Inflammatory macrophage treated with lipopolysaccharide for 4 hours (primary cell): ENCODE measurements at places on chromosomes 16 and 17.

DNA sequence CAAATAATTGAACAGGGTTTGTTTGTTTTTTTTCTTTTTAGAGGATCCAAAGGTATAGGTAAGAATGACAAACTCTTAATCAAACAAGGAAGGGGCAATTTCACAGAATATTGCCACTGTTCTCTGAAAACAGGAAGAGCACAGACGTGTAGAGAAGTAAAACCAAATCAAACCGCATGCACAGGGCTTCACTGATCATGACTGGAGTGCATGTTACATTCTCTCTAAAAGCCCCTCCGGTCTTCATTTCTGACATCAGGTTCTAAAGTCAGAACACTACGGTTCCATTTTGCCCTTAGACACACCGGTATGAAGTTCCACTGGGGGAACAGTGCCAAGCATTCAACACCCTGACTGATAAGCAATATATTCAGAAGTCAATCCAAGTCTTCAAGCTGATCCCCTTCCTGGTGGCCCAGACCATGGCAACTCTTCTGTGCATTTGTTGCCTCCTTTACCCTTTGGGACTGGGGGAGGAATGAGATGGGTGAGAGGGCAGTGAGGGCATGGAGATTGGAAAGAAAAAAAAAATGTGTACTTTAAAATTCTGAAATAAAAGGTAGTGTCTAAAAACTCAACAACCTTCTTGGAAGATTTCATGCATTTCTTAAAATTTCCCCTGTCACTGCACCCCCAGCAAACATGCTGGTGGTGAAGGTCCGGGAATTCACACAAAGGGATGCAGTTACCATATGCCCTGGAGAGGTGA is 1.4 kb downstream of the MMD start:
- DNase-seq, result peak; percentile 78

DNA sequence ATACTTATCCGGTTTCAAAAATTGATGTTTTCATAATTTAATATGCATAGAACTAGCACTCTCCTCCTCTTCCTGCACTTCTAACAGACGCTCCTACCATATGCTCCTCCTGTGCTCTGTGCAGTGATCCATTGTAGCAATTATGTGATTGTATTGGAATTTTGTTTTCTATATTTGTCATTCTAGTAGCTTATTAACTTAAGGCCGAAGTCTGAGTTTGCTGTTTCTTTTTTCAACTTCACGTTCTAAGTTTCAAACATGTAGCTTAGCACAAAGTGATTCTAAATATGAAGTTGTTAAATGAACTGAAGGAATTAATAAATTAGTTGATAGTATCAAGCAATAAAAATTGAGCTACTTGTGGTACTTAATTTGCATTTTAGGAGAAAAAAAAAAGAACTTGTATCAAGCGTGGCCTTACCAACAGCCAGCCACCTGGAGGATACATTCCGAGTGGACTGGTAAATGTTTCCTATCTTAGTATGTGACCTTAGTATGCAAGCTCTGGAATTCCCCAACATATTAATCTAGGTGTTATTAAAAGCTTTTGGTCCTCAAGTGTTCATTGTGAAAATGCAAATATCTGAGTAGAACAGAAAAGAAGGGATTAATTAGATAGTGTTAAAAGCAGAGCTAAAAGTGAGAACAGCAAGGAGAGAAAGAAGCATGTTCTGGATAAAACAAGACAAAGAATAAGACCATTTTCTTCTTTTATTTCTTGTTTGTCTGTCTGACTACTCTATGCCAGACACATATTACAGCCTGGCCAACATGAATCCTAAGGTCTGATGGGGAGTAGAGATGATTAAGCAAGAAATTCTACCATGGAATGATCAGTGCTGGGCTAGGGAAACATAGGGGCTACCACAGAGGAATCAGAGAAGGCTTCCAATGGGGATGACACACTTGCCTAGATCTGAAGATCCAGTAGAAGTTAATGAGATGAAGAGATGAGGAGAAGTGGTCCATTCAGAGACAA is 290.4 kb upstream of the MON1B start:
- no peak for DNase-seq

DNA sequence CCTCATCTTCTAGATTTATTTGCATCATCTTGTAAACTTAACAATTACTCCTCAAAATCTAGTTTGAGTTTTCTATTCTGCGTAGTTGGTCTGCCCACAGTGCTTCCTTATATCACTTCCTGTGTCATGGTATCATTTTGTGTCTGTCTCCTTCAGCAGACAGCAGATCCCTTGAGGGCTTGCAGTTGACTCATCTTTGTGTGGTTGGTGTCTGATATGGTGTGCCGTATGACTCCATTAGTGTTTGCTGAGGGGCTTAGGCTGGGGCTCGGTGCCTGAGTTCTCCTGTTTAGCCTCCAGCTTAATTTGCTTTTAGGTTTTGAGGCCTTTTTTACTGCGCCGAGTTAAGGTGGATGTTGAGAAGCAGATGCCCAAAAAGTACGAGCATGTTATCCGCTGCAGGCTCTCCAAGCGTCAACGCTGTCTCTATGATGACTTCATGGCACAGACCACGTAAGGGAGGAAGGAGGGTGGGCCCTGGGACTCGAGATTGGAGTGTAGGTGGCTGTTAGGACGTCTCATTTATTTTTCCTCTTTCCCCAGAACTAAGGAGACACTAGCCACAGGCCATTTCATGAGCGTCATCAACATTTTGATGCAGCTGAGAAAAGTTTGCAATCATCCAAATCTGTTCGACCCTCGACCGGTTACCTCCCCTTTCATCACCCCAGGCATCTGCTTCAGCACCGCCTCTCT is 16.9 kb downstream of the SRCAP start:
- peak; percentile 95 for DNase-seq

DNA sequence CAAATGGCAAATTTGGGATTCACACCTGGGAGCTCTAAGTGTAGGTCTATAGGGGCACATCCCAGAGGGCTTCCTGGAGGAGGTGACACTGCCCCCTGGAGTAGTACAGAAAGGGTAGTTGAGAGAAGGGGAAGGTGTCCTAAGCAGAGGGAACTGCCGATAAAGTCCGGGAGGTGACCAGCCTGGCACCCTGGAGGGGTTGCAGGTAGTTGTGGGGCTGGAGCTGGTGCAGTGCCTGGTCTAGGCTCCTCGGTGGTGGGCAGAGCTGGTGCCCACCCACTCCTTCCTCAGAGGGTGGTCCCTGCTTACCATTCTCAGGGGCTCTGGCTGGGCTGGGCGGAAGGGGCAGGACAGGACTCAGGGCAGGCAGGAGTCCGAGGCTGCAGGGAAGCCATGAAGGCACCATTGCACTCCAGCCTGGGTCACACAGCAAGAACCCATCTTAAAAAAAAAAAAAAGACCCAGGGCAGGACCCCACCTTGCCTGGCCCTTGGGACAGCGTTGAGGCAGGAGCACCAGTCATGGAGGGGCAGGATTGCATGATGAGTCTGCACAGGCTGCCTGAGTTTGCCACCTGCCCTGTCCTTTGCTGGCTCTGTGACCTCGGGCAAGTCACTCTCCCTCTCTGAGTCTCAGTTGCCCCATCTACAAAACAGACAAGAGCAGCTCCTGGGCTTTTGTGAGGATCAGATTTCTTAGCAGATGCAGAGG is 43.8 kb downstream of the LAT start:
- DNase-seq, result no peak

GRCh38 chr16:20969386-20969785 is 68.8 kb downstream of the LYRM1 start:
- DNase-seq, result no peak

DNA sequence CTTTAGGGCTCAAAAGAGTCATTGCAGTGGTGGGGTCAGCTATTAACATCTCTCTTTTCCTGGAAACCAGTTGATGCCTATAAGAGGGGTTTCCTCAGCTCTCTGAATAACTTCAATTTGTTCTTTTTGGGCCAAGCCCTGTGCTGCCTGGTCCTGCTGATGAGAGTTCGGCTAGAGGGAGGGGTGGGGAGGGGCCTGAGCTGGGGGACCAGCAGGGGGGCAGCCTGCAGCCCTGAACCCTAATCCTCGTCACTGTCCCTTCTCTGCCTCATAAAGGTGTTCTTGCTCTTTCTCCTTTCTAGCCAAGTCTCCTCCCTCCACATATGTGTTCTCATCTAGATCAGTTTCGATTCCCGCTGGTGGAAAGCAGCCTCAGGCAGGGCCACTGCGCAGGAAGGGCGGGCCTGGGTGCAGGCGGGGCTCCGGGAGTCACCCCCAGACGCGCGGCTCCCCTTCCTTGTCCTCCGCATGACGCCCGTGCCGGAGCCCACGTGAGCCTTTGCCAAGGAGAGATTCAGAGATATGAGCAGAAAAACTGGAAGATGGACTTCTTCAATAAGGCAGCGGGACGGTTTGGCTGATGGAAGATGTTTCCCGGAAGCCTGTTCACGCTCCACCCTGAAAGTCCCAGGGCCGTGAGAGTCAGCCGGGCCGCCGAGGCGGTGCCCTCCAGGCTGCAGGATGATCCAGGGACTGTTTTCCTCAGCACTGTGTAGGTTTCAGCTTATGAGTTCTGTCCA is 15.0 kb upstream of the RHOT1 start:
- peak; percentile 98 for DNase-seq

DNA sequence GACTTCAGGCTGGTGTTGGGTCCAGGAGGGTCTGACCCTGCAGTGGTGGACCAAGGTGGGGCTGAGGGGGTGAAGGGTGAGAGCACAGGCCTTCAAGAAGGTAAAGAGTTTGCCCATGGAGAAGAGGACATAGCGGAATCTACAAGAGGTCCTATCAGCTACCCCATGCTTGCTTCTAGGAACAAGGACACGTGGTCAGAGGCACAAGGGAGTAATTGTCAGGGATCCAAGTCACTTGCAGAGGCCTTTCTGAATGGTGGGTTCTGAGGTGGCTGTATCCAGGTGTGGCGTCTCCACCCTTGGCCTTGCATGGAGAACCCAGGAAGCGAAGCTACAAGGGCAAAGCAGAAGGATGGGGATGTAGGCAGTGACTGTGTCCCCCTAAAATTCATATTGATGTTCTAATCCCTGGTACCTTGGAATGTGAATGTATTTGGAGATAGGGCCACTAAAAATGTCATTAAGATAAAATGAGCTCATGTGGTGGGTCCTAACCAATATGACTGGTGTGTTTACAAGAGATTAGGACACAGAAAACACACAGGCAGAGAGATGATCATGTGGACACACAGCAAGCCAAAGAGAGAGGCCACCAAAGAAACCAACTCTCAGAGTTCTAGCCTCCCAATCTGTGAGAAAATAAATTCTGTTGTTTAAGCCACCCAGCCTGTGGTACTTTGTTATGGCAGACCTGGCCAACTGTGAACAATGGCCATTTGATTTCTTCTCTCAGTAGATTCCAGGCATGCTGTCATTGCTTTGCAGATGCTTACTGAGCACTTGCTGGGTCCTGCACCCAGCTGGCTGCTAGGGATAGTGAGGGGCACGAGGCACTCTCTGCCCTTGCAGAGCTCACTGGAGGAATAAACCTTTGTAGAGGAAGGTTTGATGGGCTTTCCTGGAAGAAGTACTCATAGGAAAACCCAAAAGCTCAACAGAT is 75.8 kb downstream of the UTP18 start:
- no peak for DNase-seq

- no peak for DNase-seq
These were observed 245.0 kb upstream of the IRX5 start for GRCh38 chr16:54685682-54686081.

- DNase-seq, result no peak
These were observed 17.8 kb downstream of the UBE2Z start for GRCh38 chr17:48925991-48926342.

DNA sequence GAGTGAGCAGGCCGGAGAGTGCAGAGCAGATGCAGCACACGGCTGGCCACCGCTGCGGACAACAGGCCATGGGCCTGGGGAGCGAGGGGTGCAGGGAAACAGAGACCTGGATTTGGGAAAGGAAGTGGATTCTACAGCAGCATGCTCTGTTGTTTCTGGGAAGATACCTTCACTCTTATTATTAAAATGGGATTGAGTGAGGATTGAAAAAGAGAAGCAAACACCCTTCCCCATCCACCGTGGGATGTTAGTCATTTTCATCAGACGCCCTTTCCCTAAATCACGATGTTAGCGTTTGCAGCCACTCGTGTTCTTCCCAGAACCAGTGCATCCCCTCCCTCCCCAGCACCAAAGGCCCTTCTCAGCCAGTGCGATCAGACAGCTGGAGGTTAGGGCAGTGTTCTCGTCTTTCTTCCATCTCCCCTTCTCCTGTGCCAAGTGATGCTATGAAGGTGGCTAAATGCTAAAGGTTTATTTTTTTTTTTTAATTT is 196.5 kb upstream of the CHMP6 start:
- no peak for DNase-seq

- DNase-seq, result no peak
These were observed 103.7 kb downstream of the RAP1GAP2 start for GRCh38 chr17:2899906-2900305.

- DNase-seq, result no peak
These were observed 8.7 kb upstream of the ADAMTS18 start for GRCh38 chr16:77443357-77444146.

DNA sequence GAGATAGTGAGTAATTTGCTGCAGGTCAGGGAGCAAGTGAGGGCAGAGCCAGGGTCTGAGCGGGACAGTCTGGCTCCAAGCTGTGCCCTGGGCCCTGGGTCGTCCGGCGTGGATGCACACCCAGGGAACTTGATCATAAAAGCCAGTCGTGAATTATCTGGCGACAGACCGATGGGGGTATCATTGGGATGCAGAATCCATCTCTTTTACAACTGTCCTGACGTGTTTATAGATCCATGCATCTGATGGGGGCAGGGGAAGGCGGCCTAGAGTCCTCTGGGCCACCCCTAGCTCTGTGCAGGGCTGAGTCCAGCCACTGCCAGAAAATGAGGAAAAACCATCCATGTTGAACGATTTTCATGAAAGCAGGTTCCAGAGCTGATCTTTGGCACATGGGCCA is 332.8 kb downstream of the C16orf95 start:
- no peak for DNase-seq

- DNase-seq, result peak; percentile 24
These were observed 32.6 kb upstream of the CBFA2T3 start for GRCh38 chr16:89009343-89010209.

DNA sequence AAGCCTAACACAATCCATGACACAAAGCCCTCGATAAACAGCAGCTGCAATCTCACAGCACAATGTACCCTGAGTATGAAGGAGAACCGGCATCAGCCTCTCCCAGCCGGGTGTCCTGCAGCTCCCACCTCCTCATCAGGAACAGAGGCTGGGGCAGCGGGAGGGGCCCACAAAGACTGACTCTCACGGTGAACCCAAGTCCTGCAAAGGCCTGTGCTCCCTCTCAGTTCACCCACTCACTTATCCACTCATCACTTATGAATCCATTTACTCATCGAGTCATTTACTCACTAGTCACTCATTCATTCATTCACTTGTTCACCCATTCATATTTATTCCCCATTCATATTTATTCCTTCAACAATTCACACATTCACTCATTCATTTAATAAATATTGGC is 11.6 kb downstream of the ZNF423 start:
- DNase-seq, result no peak

- no peak for DNase-seq
These were observed 22.3 kb downstream of the CAPNS2 start for GRCh38 chr16:55588799-55589198.

GRCh38 chr17:949623-950303 is 29.8 kb downstream of the NXN start:
- no peak for DNase-seq

- no peak for DNase-seq
These were observed 4.3 kb downstream of the CNTNAP1 start for GRCh38 chr17:42686520-42687128.
